ENCODE measurements at places on chromosomes 12 and 14.

- no peak for DNase-seq
Measured at GRCh38 chr12:18646286-18646890, 91.4 kb downstream of the PLCZ1 start.

GRCh38 chr12:121857322-121858246 is 1.1 kb downstream of the HPD start:
- no peak for DNase-seq

DNA sequence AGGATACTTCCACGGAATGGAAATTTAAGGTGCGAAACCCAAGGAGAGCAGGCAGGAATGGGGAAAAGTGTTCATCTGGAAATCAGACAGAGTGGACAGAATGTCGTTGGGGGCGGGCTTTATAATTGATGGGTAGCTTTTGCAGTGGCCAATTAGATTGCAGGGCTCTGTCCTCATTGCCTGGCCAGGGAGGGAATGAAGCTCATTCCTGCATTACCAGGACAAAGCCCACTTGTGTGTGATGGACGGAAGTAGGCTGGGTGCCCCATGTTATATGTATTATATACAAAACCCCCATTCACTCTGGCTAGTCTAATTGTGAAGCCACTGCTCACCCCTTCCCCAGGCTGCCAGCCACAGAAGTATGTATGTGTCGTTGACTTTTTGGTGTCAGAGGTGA is 23.6 kb downstream of the ZNF664 start:
- no peak for DNase-seq

DNA sequence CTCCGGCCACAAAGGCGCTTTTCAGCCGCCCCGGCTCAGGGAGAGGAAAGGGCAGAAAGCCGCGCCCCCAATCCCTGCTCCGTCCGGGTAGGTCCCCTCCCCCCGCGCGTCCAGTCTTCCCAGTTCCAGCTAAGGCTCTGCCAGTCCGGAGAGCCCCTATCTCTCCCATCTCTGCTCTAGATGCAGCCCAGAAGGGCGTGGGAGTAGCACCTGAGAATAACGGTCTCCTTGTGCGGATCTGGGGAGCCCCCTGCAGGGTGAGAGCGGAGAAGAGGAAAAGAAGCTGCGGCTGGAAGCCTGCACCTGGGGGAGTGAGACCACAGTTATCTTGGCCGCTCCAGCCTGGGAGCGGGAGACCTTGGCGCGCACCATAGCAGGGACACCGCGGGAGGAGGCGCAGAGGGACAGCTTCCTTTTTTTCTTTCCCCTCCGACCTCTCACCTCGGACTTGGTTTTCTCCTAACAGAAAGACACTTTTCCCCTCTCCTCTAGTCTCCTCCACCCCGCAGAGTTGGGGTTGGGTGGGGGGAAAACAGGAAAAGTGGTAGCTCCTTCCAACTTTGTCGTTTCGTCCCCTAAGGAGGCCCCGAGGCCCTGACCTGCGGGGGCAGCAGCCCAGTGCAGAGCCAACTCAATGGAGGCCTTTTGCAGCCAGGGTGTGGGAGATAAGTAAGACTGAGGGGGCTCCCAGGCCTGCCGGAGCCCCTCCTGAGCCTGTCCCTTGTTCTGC is 2.4 kb downstream of the DHH start:
- no peak for DNase-seq

DNA sequence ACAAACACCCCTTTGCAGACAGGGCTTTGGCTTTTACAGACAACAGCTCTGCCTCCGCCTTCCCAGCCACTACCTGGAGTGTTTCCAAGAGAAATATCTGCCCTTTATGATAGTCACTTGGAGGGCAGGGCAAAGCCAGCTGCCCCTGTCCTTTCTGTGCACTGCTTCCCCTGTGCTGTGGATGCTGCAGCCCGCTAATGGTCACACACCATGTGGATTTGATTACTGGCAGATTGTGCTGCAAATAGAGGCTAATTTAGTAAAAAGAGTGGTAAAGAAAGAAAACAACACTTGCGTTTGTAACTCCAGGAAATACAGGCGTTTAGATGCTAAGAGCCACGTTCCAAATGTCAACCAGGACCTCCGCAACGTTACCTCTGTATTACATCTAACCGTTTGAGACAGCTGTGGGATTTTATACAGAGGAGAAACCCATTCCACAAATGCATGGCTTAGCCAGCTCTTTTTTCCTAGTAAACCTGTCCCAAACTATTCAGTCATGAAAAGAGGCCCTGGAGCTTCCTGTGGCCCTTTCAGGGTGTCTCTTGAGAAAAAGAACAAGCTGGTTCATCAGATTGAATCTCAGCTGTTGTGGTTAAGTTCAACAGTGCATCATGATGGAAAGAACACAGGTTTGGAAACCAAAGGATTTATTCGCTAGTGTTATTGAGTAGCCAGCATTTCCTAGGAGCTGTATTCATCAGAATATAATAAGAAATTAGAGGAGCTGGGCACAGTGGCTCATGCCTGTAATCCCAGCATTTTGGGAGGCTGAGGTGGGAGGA is 30.1 kb upstream of the PWP1 start:
- DNase-seq: no peak

DNA sequence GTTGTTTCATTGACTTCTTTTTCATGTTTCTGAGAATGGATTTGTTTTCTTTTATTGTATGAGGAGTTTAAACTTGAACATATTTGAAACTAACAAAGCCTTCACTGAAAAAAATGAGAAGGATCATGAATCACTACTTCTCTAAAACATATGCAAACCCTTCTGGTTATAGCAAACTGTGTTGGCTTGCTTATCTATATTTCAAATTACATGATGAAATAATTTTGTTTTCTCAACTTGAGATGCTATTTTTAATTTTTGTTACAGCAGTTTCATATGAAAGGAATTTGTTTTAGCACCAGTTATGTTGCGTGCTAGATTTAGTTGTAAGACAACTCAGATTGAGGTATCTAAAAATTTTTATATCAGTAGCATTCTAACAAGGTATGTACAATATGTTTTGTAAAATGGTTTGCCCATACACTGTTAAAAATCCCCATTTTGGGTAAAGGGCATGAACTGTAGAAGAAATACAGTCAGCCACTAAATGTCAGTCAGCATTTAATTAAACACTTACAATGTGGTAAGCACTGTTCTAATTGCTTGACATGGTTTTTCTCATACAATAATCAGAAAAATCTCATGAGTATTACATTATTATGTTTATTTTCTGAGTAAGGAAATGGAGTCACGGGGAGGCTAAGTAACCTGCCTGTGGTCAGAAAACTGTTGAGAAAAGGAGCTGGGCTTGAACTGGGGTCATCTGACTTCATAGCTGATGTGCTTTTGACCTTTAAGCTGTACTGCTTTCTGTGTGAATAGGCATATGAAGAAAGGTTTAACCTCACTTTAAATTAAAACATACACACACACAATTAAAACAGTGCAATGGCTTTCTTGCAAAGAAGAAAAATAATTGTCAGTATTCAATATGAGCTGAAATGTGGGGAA is 105.7 kb downstream of the PLEKHA5 start:
- no peak for DNase-seq

DNA sequence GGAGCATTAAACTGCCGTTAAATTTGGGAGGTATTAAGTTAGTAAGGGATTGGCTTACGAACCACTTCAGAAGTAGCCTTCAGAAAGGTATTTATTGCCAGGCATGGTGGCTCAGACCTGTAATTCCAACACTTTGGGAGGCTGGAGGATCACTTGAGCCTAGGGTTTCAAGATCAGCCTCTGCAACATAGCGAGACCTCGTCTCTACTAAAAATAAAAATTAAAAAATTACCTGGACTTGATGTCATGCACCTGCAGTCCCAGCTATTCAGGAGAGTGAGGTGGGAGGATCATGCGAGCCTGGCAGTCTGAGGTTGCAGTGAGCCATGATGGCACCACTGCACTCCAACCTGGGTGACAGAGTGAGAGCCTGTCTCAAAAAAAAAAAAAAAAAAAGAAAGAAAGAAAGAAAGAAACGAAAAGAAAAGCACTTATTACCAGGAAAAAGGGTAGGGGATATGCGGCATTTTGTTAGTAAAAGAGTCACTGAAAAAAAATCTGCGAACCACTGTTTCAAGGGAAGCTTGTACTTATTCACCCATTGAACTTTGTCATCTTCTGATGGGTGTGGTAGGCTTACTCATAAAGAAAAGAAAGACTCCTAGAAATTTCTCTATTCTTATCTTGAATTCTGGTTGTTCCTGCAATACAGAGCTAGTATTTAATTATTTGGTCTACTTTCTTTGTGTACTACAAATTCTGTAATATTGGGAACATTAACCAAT is 33.6 kb upstream of the PLEKHA5 start:
- DNase-seq: no peak

GRCh38 chr12:80977346-80977745 is 39.6 kb upstream of the LIN7A start:
- DNase-seq: no peak

DNA sequence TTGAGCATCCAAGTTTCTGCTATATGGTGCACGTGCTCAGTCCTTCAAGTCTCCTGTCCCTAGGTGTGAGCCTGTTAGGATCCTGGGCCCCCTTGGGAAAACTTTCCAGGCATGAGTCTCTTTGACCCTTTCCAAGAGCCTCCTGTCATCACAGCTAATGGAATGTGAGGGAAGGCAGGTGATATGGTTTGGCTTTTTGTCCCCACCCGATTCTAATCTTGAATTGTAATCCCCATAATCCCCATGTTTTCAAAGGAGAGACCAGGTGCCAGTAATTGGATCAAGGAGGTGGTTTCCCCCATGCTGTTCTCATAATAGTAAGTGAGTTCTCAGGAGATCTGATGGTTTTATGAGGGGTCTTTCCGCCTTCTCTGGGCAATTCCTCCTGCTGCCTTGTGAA is 265.5 kb downstream of the ATP23 start:
- DNase-seq: no peak

DNA sequence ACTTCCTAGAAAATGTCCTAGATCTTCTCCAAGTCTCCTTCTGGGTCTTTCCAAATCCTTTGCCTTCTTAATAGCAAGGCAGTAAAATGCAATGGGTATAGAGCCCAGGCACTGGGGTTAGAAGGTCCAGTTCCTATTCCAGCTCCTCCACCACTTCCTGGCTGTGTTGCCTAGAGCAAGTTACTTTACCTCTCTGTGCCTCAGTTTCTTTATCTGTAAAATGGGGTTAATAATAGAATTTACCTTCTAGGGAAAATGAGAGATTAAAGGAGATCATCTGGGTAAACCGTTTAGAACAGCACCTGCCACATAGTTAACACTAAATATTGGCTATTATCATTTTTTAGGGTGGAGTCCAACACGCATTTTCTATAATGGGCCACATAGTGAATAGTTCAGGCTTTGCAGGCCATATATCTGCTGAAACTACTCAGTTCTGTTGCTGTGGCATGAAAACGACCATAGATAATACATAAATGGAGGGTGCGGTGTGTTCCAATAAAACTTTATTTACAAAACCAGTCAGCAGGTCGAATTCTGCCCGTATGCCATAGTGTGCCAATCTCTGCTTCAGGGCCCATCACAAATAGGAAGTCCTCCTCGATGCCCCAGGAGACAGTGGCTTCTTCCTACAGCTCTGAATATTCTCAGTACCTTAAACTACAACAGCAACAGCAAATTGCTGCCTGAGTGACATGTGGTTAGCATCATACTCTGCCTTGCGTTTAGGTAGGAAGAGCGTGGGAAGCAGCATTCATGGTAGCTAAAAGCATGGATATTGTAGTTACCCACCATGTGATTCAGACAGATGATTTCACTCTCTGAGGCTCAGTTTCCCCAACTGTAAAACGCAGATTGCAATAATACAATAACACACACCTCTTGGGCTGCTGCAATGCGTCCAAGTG is 60.9 kb downstream of the SVOP start:
- DNase-seq: no peak

DNA sequence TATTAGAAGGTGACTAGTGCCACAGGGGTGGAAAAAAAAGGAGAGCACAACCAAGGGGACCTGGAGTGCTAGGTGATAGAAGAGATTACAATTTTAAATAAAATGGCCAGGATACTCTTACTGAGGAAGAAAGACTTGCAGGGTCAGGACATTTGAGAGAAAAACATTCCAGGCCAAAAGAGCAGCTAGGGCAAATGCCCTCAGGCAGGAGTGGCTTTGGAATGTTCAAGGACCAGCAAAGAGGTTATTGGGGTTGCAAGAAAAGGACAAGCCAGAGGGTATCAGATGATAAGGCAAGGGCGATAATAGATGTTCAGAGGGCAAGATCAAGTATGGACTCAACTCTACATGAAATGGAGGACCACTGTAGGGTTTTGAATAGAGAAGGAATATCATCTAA is 146.4 kb downstream of the KIF21A start:
- no peak for DNase-seq

DNA sequence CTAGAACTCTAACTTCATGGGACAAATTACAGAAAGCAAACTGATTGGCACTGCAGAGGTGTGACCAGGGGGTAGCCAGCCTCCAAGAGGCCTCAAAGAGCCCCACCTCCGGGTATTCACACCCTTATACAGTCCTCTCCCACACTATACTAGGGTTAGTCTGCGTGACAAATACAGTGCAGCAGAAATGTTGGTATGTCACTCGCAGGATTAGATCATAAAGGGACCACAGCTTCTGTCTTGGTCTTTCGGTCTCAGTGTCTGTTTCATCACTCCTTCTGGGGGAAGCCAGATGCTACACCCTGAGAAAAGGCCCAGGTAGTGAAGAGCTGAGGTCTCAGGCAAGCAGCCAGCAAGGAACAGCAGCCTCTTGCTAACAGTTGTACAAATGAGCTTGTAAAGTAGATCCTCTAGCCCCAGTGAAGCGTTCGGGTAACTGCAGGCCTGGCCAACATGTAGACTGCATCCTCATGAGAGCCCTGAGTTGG is 68.9 kb upstream of the SAV1 start:
- no peak for DNase-seq

GRCh38 chr14:100900837-100901390 is 2.6 kb downstream of the RTL1 start:
- no peak for DNase-seq

DNA sequence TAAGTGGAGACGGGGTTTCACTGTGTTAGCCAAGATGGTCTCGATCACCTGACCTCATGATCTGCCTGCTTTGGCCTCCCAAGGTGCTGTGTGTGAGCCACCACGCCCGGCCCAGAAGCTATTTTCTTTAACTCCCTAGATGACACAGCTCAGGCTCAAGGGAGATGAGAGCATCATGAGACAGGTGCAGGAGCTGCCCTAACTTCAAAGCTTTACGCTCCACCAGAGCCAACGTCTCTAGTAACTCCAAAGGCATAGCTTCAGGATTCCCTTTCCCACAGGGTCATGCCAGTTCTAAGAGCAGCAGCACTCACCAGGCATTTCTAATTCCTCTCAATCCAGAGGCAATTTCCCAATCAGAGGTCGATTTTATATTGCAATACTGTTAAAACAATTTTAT is 21.0 kb downstream of the NDUFA12 start:
- no peak for DNase-seq

DNA sequence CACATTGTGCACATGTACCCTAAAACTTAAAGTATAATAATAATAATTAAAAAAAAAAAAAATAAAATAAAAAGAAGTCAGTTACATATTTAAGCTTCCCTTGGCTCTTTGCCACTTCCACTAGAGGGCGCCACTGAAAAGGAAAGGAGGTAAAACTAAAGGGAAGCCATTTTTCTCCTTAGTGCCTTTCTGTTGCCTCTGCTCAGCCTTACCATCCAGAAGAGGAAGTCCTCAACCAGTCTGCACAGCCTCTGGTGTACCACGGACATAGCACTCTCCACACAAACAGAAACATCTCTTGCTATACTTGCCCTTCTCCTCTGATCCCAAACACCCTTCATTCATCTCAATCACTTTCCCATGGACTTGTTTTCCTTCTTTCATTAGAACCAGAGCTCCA is 169.0 kb upstream of the EEA1 start:
- DNase-seq: no peak

- DNase-seq: no peak
Measured at GRCh38 chr14:36822685-36823084, 161.0 kb downstream of the PAX9 start.

- DNase-seq: no peak
Measured at GRCh38 chr14:53409969-53410368, 256.8 kb upstream of the DDHD1 start.

Measured in iPS DF 6.9 (cell line).